ENCODE measurements at places on chromosomes 1 and 21.

DNA sequence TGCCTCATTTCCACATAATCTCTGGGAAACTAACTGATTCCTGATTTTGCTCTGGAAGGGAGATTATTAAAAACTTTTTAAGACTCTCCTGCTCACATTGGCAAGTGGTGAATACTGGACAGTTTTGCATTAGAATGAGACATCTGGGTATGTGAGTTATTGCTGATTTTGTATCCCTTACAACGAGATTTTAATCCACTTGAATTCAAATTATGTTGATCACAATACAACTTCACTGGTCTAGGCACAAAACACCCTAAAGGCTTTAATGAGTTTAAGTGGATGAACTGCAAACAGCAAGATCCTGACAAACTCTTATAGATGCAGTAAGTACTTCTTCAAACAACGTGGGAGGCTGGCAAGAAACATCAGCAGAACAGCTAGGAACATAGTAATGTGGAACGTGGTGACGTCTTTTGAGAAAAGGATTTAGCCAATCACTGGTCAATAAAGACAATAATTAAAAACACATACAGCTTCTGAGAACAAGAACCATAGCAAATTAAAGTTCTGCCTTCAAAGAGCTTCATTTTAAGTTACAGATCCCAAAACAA lies 10.2 kb upstream of the LYPLAL1 start:
- no peak for DNase-seq

- DNase-seq, result no peak
Observed at GRCh38 chr1:12420171-12420570, 190.3 kb downstream of the VPS13D start.

- no peak for DNase-seq
Observed at GRCh38 chr1:197787623-197788536, 12.6 kb upstream of the DENND1B start.

GRCh38 chr1:118961156-118961555 lies 27.0 kb downstream of the TBX15 start:
- DNase-seq, result no peak

DNA sequence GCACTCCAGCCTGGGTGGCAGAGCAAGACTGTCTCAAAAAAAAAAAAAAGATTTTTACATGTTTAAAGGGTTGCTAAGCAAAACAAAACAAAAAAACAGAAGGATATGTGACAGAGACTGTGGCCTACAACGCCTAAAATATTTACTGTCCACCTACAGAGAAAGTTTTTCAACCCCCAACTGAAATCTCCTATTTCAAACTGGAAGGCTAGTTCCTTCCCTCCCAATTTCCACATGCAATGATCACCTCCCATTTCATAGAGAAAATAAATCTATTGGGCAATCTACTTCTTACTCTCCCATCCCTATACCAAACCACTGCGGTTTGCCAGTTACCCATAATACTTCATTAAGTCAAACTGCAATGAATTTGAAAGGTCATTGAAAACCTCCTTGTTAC lies 74.2 kb downstream of the ST3GAL3 start:
- DNase-seq, result peak; percentile 23

- DNase-seq, result no peak
Observed at GRCh38 chr21:38814126-38815059, 8.7 kb downstream of the ETS2 start.

GRCh38 chr1:191804311-191804710 lies 354.0 kb upstream of the RGS18 start:
- no peak for DNase-seq

- DNase-seq, result peak; percentile 76
Observed at GRCh38 chr1:243850202-243850451, at the start of gene AKT3. Gene AKT3 (minus strand): TSS chr1:243850243. CDS start chr1:243843170, 7,073 bp downstream.

DNA sequence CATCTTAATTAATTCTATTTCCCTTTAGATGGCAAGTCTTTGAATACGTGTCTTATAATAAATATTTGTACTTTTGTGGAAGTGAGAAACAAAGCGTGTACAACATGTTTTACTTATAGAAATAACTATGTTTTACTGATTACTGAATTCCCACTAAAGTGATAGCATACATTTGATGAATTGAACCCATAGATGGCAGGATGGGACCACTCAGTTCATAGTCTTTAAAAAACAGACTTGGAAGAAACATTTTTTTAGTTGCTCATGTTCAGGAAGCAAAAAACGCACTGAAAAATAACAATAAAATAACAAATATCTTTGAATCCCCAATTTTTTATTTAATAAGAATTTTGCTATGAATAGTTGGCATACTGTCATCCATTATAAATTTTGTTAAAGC lies 507.1 kb upstream of the ZRANB2 start:
- DNase-seq, result no peak

DNA sequence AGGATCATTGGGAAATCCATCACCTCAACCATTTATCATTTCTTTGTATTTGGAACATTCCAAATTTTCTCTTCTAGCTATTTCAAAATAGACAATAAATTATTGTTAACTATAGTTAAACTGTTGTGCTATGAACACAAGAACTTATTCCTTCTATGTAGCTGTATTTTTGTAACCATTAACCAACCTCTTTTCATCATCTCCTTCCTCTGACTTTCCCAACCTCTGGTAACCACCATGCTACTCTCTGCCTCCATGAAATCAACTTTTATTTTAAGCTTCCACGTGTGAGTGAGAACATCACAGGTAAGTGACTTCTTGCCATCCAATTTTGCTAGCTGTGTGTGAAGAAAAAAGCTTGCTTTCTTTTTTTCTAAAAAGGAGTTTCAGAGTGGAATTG lies 418 bp downstream of the IFI44L start:
- DNase-seq, result peak; percentile 16

DNA sequence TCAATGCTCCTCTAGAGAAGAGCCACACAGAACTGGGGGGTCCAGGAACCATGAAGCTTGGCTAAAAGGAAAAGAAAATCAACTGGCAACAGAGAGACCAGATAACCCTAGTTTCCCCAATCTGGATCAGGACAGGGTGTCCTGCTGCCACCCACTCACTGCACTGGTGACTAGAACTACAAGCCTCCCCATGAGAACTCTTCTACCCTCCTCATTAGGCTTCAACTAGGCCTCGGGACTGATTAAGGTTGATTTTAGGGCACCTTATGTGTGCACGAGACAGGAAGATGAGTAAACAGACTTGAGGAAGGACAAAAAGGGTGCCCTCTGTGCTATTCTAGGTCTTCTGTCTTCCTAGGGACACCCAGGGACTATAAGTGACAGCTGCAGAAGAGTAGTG lies 2.3 kb upstream of the SF3B4 start:
- DNase-seq, result peak; percentile 37

- DNase-seq, result no peak
Observed at GRCh38 chr1:150642296-150642695, 12.9 kb upstream of the ENSA start.

DNA sequence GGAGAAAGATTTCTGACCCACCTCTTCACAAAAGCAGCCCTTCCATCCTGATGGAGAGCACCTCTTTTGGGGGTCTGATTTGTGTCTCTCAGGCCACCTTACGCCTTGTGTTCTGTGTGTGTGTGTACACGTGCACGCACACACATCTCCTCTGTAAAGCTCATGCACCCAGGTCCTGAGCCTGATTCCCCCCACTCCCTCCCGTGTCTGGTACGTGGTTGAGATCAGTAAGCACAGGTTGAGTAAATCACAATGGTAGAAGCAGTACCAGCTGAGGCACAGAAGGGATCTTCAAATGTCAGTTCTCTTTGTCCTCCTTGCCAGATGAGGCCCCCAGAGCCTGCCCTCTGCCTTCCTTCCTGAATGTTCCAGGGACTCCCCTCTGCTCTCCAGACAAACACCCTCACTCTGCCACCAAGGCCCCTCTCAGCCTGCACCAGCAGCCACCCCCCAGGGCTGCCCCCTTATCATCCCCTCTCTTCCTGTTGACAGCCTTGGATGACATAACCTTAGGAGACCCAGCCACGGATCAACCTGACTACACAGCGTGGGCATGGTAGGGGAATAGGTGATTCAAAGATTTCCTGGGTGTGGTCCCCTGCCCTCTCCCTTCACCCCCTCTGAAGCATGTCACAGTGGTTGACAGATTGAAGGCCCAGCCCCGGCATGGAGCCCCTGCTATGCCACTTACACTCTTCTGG lies 112.8 kb downstream of the HIVEP3 start:
- no peak for DNase-seq

DNA sequence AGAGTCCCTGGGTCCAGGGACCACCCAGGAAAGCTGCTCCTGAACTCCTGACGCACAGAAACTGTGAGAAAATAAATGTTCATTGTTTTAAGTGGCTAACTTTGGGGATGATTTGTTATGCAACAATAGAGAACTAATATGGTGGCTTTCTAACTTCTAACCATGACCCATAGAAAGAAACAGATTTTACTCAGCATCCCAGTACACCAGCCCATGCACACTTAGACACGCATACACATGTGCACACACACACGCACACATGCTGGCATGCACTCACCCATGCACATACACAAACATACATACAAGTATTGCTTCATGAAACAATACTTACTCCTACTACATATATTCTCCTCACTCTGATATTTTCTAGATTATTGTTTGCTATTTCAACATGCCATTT lies 57.1 kb downstream of the NID1 start:
- DNase-seq, result no peak

DNA sequence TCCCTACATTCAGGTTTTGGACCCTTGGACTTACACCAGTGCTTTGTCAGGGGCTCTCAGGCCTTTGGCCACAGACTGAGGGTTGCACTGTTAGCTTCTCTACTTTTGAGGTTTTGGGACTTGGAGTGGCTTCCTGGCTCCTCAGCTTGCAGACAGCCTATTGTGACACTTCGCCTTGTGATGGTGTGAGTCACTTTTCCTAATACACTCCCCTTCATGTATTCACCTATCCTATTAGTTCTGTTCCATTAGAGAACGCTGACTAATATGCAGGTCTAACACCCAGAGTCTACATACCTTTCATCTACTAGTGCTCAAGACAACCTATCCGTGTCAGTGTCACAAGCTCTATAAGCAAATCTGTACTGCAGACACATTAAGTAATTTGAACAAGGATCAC lies 605.3 kb downstream of the KCNT2 start:
- no peak for DNase-seq

GRCh38 chr1:185933580-185933979 lies 199.4 kb downstream of the HMCN1 start:
- no peak for DNase-seq

GRCh38 chr1:245051349-245052221 lies 103.2 kb upstream of the KIF26B start:
- DNase-seq, result peak; percentile 67

GRCh38 chr1:6701437-6702153 lies at the start of gene DNAJC11:
Gene DNAJC11 (minus strand): TSS chr1:6701816. CDS start chr1:6701800, 16 bp downstream.
- peak; percentile 79 for DNase-seq
